ENCODE measurements at places on chromosomes 2 and 18. TPM values are rescaled to one million over a fixed set of nuclear protein-coding genes. Genes with fewer than 3 reads are reported as not detected.
A peak's percentile ranks its signal among the peaks of the same experiment; 100 is the strongest.

The FSHR gene
- not detected for total RNA-seq

The C1QL2 gene
- not detected for total RNA-seq

The KANSL1L gene
- total RNA-seq, result 7.0 TPM

The REG3A gene
- total RNA-seq, result not detected

The FAM124B gene
- total RNA-seq, result 1.1 TPM

The SCYGR4 gene
- not detected for total RNA-seq

DNA sequence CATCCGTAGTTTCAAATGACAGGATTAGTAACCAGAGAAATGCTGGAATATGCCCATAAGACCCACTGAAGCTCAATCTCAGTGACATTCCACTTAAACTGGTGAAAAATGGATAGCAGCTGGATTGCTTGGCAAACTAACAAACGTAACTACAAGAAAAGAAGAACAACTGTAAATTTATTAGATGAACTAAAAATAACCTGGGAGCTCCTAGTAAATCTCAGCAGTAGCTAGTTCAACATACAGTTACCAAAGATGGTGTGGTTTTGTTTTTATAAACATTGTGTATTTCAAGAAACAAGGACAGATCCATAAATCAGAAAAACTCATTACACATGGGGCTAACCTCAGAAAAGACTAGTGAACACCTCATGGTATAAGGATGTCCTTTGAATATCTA, 531.9 kb downstream of the XIRP2 start:
- H3K4me3 ChIP-seq, result no peak overlapping the region
- no peaks in the 10 kb centered on the region for H3K36me3 ChIP-seq
- no peaks in the 10 kb centered on the region for H3K27me3 ChIP-seq
- H3K4me1 ChIP-seq, result no peaks in the 10 kb centered on the region
- DNase-seq, result no peak
- no peak overlapping the region for H3K27ac ChIP-seq

- no peaks in the 10 kb centered on the region for H3K4me1 ChIP-seq
- H3K36me3 ChIP-seq, result no peaks in the 10 kb centered on the region
- DNase-seq, result no peak
- H3K4me3 ChIP-seq, result no peak overlapping the region
- H3K27ac ChIP-seq, result no peak overlapping the region
These were observed 201.0 kb upstream of the SP5 start for GRCh38 chr2:170514140-170514539.

DNA sequence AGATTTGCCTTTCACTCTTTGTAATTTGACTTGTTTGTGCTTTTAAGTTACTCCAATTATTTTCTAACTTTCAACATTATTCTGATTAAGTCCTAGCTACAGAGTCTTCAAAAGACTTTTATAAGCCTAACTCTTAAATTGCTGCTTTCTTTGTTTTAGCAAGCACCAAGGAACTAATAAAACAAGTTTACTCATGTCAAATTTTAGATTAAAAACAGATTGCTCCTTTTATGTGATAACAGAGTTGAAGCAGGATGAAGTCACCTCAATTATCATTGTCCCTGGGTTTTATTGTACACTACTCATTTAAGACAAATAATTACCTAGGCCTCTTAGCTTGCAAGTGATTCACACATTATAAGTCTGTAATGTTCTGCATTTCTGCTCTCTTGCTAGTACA, 678.4 kb downstream of the ERBB4 start:
- no peak for DNase-seq
- H3K4me1 ChIP-seq, result no peaks in the 10 kb centered on the region
- H3K4me3 ChIP-seq, result no peak overlapping the region
- no peak overlapping the region for H3K27ac ChIP-seq

GRCh38 chr2:42809819-42810120, 17.4 kb upstream of the HAAO start:
- peak overlapping the region; percentile 49 for H3K4me3 ChIP-seq
- peak overlapping the region; percentile 93 for H3K27ac ChIP-seq

DNA sequence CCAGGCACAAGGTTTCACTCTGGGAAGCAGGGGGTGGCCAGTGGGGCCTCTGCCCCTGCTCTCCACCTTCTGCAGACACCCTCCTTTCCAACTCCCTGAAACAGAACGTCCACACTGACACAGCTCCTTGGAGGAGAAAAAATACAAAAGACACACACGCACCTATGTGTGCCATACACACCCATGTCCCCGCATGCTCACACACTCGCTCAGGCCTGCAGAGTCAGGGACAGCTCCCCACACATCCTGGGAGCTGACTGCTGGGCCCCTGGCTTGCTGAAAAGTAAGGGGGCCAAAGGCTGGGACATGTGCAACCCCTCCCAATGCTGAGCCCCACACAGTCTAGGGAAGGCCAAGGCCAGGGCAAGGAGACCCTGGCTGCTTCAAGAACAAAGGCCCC, 200.5 kb downstream of the TNS1 start:
- DNase-seq, result no peak
- no peaks in the 10 kb centered on the region for H3K36me3 ChIP-seq
- no peaks in the 10 kb centered on the region for H3K4me1 ChIP-seq
- H3K4me3 ChIP-seq, result no peak overlapping the region

DNA sequence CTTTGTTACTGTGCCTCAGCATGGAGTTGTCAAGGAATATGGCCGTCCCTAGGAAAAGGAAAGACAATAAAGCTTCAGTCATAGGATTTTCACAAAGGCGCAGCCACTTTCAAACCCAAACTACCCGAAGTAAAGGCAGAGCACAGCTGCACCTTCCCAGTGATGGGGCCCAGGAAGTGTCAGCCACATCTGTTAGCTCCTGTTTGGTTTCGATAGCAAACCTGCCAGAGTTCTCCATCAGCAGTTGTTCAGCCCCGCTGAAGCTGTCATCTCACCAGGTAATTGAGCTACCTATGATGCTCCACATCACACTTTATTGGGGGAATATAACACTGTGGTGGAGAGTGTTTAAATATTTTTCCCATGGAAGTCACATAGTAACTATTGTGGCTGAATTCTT, 80.7 kb downstream of the LRATD1 start:
- no peak overlapping the region for H3K4me3 ChIP-seq
- no peak for DNase-seq
- no peak overlapping the region for H3K27ac ChIP-seq
- H3K4me1 ChIP-seq, result no peaks in the 10 kb centered on the region
- no peaks in the 10 kb centered on the region for H3K27me3 ChIP-seq

- DNase-seq, result no peak
- no peak overlapping the region for H3K27ac ChIP-seq
- no peak overlapping the region for H3K4me3 ChIP-seq
- no peaks in the 10 kb centered on the region for H3K36me3 ChIP-seq
These were observed 215.9 kb downstream of the SP3 start for GRCh38 chr2:173749315-173749714.

- DNase-seq, result no peak
- H3K27ac ChIP-seq, result no peak overlapping the region
- H3K4me3 ChIP-seq, result no peak overlapping the region
- H3K36me3 ChIP-seq, result no peaks in the 10 kb centered on the region
- no peaks in the 10 kb centered on the region for H3K4me1 ChIP-seq
- no peaks in the 10 kb centered on the region for H3K27me3 ChIP-seq
These were observed 139.0 kb downstream of the DDX1 start for GRCh38 chr2:15730545-15731212.

- peaks cover 46% of the 10 kb centered on the region for H3K4me1 ChIP-seq
- no peak overlapping the region for H3K4me3 ChIP-seq
- no peaks in the 10 kb centered on the region for H3K27me3 ChIP-seq
- no peaks in the 10 kb centered on the region for H3K36me3 ChIP-seq
These were observed 39.8 kb downstream of the TSHZ1 start for GRCh38 chr18:75250471-75250821.

- H3K36me3 ChIP-seq, result no peaks in the 10 kb centered on the region
- no peak for DNase-seq
- no peaks in the 10 kb centered on the region for H3K4me1 ChIP-seq
- no peak overlapping the region for H3K4me3 ChIP-seq
- H3K27ac ChIP-seq, result no peak overlapping the region
These were observed 666.3 kb downstream of the TSN start for GRCh38 chr2:122421775-122422174.

GRCh38 chr2:88281302-88282217, 111.4 kb downstream of the THNSL2 start:
- DNase-seq, result no peak
- peaks cover 18% of the 10 kb centered on the region for H3K27me3 ChIP-seq
- H3K4me1 ChIP-seq, result no peaks in the 10 kb centered on the region
- no peak overlapping the region for H3K4me3 ChIP-seq

Data from CD4-positive, alpha-beta T cell (primary cell).